Umbilical cord (tissue), 2 donors: ENCODE measurements at places on chromosomes 3 and 15. TPM values are rescaled to one million over a fixed set of nuclear protein-coding genes. Genes with fewer than 3 reads are reported as not detected.

DNA sequence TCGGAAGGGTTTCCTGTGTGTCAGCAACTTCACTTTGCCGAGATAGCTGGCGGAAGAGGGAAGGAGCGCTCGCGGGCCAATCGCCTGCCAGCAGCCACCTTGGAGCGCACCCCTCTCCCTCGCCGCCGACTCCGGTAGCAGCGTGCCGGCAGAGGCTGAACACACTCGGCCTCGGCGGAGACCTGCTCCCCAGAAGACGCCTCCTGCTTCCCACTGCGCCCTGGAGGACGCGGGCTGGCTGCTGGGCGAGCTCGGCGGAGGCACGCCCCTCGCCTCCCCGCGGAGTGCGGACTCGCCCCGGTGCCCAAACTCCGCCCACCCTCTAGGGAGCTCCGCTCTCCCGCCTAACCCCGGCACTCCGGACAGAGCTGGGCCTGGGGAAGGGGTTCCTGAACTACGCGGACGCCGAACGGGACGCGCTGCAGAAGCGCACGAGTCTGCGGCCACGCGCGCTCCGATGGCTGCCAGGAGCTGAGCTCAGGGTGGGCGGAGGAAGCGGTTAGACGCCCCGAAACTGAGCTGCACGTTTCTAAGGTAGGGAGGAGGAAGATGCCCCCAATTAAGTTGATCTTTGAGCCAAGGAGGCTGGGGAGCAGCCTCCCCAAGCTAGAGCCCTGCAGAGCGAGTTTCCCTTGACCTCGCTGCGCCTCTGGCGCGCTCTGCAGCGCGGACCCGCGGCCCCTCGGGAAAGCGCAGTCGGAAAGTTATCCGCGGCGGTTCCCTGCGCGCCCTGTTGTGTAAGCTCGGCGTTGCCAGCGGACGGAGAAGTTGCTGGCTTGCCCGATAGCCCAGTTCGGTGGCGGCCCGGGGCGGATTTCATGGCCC lies at the start of gene P2RY1:
P2RY1 (plus strand) TSS at position 356 of the 825 bp plus-strand sequence. CDS start 652 bp downstream, outside the sequence.
- peak; percentile 88 for DNase-seq

- no peak for DNase-seq
Measured at GRCh38 chr3:113574213-113574612, 41.9 kb downstream of the SIDT1 start.

GRCh38 chr3:39284457-39284881 lies 4.6 kb upstream of the CX3CR1 start:
- no peak for DNase-seq

- no peak for DNase-seq
Measured at GRCh38 chr3:69433121-69433968, 47.5 kb upstream of the FRMD4B start.

Gene C2CD4A
- total RNA-seq = 0.72 TPM

GRCh38 chr3:42827023-42827422 lies 17.8 kb downstream of the ACKR2 start:
- DNase-seq = no peak

Gene ETFA
- 64.5 TPM for total RNA-seq

Gene COL8A1
- 364 TPM for total RNA-seq

- peak; percentile 21 for DNase-seq
Measured at GRCh38 chr15:57747206-57747896, 40.8 kb downstream of the POLR2M start.

DNA sequence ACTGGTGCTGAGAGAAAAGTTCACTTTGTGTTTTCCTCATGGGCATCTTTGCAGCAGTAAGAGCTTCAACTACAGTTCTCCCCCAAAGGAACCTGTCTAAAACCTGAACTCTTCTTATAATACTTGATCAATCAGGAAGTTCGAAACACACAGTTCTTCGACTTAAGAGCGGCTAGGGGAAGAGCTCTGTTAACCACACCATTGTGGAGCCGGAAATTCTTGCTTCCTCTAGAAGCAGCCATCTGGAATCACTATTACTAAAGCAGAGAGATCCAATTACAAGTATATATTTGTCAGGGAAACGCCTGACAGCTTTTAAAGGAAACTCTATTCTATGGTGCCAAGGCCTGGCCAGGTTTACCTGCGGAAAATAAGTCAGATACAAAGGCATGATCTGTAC lies 337.3 kb upstream of the CBLB start:
- peak; percentile 49 for DNase-seq

Gene RAD54L2
- total RNA-seq = 39.0 TPM

- DNase-seq = peak; percentile 75
Measured at GRCh38 chr3:49422379-49423248, at the start of gene AMT. Gene AMT, minus strand, starts transcription at chr3:49422473. Its CDS starts 23 bp downstream, at chr3:49422450.

- no peak for DNase-seq
Measured at GRCh38 chr15:63896336-63897115, 62.8 kb upstream of the HERC1 start.

GRCh38 chr15:63729115-63729884 lies 104.4 kb downstream of the HERC1 start:
- DNase-seq = no peak

DNA sequence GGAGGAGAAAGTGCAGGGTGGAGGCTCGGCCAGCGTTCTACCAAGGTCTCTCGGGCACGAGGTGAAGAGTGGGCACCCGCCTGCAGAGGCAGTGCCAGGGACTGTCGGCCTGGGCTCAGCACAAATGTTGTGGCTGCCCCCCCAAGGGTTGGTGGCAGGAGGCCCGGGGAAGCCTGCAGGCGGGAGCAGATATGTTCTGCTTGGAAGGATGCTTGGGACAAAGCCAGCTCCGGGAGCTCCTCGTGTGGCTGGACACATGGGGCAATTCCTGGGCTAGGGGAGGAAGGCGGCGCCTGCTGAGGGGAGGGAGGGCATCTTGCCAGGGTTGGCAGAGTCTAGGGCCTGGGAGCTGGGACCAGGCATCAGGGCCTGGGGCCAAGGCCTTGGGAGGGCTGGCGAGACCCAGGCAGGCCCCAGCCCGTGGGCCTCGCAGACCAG lies 30.4 kb upstream of the FBLN2 start:
- peak; percentile 62 for DNase-seq

DNA sequence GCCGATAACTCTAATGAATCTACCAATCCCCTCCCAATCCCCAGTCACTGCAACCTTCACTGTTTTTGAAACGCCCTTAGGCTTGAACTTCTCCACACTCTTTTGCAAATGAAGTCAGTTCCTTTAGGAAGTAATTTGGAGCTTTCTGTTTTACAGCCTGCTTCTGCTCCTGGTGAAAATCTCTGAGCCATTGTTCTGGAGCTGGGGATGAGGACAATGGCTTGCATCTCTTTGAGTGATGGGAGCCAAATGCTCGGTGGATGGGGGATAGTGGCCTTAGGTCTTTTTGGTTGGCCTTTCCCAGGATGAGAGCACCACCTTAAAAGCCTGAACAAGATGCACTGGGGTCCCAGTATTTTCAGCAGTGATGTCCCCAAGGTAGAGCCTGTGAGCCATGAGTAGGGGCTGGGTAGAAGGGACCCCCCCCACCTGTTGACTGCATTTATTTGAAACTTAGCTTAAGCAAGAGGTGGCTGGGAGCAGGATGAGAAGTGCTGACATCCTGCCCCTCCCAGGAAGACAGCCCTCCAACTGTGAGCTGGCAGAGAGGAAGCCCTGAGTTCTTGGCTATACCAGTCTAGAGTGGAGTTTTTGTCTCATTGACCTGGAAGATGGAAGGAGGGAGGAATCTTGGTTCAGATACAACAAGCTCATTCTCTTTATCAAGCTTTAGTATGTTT lies 7.6 kb upstream of the MYO5C start:
- DNase-seq = no peak

DNA sequence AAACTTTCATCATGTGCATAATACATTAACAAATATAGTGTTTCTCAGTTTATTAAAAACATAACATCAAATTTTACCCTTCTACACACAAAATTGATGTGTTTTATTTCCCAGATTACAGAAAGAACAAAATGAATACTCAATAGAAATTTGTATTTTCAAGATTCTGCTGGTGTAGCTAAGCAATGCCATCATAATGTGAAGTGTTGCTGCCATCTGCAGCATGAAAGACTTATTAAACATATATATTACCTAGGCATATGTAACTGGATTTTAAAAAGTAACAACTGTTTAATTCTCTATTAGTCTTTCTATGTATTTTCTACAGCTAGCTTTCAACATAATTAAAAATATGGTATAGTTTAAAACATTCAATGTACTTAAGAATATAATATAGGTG lies 27.5 kb downstream of the PLSCR5 start:
- peak; percentile 62 for DNase-seq

Gene MAGI1
- total RNA-seq = 34.7 TPM

GRCh38 chr3:83928903-83929302 lies 1029.9 kb upstream of the CADM2 start:
- DNase-seq = no peak

Gene C15orf62
- total RNA-seq = 0.24 TPM

GRCh38 chr3:29440413-29441305 lies 159.8 kb downstream of the RBMS3 start:
- peak; percentile 52 for DNase-seq
